Activated gamma-delta T cell treated with anti-CD3 and anti-CD28 coated beads, Interleukin-2, amount 50 U/mL, for 16 hours (primary cell): ENCODE measurements at places on chromosomes 3 and 15.

DNA sequence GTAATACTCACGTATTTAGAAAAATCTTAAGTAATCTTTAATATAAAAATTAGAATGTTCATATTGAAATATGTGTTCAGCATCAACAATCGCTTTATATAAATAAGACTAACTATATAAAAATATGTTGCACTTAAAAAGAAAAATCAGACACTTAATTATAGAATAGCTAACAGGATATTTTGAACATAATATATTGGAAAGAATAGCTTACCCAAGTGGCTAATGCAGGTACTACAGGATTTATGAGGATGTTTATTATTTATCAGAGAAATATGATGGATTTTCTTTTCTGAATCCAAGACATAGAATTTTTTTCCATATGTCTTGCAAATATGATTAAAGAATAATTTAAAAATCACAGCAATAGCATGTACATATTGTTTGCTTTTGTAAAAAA is 567.9 kb upstream of the GBE1 start:
- no peak for DNase-seq

DNA sequence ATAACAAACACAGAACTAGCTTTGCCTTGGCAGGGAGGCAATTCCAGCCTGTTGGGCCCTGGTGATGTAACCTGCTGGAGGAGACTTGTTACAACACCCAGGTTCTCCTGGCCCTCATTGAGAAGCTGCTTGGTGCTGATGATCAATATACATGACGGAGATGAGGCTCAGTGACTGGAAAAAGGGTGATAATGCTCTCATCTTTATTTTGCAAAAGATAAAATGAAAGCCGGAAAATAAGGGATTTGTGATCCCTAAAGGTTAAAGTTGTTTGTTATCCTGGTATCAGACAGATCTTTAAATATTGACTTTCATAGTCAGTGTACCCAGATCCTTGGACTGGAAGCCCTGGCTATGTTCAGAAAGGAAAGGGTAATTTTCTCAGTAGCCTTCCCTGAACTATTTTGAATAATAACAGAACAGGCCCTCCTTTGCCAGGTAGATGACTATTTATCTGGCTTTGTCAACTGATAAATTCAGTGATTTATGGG is 118.9 kb upstream of the MEIS2 start:
- DNase-seq: no peak

GRCh38 chr3:135018149-135018923 is 223.3 kb downstream of the EPHB1 start:
- no peak for DNase-seq

DNA sequence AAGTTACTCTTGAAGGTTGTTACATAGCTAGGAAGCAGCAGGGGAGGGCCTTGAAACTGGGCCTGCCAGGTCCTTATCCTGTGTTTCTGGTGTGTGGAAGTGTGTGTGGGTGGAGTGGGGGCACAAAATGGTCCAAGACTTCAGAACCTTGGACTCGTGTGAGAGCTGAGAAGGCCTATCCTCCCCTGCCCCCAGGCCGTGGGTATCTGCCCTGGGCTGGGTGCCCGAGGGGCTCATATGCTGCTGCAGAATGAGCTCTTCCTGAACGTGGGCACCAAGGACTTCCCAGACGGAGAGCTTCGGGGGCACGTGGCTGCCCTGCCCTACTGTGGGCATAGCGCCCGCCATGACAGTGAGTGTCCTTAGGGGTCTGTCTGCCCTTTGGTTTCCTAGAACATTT is 4.5 kb downstream of the CHRD start:
- no peak for DNase-seq

DNA sequence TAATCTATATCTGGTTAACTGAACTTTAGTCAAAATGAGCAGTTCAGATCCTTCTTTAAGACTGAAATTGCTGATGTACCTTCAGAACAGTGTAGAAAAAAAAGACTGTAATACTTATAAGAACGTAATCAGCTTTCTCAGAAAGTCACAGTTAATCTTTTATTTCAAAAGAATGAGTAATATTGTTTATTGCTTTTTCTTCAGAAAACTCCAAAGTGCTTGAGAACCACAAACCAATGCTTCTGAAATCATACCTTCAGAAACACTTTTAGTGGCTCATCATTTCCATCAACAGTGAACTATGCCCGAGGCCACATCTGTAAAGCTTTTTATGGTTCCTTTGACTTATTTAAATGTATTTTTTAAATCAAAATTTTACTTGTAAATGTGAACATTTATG is 33.3 kb upstream of the CLASP2 start:
- DNase-seq: no peak

GRCh38 chr3:194256040-194256945 is 94.8 kb downstream of the CPN2 start:
- no peak for DNase-seq

- no peak for DNase-seq
Observed at GRCh38 chr3:13287833-13288232, 132.3 kb downstream of the NUP210 start.

- DNase-seq: no peak
Observed at GRCh38 chr15:96349857-96350720, 19.6 kb downstream of the NR2F2 start.

GRCh38 chr15:54687628-54688027 is 509.1 kb downstream of the RSL24D1 start:
- DNase-seq: no peak

- no peak for DNase-seq
Observed at GRCh38 chr15:75069301-75069925, 46.0 kb downstream of the PPCDC start.

DNA sequence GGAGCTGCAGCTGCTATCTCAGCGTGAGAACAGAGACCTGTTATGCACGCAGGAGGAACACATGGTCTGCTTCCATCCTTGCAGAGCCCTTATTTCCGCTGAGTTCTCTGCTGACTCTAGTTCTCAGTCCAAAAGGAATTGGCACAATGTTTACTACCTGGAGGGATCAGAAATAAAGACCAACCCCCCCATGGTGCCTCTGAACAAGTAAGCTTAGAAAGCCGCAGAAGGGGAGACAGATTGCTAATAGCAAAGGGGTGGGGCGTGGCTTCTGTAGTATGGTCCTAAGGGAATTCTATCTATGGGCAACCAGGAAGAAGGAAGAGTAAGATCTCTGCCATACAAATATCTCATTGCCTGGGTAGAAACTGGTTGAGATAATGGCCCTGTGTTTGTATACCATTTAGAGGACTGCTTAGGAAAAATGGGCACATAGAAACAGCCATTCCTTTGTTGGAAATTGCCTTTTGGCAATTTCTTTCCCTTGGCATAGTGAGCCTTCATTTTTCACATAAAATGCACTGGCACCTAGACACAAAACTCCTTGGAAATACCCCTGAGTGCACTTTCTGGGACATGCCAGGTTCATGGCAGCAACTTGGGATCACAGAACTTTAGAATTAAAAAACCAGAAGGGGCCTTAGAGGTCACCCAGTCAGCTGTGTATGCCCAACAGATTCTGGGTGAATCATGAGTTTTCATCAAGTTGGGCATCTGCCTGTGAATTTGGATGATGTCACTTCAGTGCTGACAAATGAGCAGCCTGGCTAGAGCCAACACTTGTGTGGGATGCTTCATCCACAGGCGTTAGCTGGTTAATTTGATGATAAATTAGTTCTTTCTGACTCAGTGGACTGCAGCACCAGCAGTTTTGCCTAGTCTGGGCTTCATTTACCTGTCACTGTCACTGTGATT is 57.4 kb upstream of the STXBP5L start:
- DNase-seq: no peak

- no peak for DNase-seq
Observed at GRCh38 chr3:158220575-158220974, 110.7 kb downstream of the RSRC1 start.

DNA sequence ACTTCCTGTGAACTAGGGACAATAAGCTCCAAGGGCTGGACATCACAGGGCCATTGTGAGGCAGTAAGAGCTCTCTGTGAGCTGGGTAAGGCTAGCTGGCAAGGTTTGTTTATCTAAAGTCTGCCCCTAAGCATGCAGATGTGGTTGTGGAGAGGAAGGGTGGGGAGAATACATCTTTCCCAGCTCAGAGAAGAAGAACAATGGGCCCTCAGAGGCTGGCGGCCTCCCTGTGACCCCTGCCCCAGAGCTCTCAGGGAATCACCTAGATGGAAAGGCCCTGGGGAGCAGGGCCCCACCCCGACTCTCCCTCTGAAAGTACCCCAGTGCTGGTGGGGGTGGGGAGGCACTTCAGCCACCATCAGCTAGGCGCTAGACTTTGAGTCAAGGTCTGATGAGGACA is 4.3 kb upstream of the AP3B2 start:
- no peak for DNase-seq

DNA sequence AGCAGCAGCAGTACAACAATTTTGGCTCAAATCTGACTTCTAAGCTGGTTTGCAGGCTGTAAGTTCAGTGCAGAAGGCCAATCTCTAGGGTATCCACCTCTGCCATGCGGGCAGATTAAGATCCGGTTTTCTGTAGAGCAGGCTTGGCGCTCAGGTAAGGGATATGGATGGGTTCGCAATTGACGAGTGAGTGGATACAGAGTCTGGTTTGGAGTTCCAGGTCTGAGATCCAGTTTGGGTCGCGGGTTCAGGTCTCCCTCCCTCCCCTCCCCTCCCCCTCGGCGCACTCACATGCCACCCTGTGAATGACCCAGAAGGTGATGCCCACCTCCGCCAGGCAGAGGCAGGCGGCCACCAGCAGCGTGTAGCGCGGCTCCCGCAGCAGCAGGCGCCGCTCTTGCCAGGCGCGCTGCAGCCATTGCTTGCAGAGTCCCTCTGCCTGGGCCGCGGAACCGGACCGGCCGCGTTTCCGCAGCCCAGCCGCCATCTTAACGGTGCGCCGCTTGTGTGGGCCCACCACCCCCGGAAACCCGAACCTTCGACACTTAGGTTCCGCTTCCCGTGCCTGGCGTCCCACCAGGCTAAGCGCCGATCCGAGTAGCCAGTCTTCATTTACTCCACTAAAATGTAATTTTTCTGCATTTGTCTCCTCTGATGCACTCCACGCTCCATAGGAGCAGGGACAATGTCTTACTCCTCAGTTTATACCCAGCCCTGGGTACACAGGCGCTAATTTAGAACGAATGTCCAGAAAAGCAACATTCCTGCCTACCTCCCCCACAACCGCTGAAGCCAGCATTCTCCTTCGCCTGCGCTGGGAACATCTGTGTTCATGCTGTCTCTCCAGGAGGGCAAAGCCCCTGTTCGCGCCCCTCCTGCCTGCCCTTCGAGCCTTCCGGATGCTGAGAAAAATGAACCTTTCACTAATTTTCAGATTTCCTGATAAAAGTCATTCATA is at the start of gene ALG3:
Gene ALG3 (minus strand): TSS at position 509 of the 958 bp plus-strand sequence. CDS start 22 bp downstream, at position 487.
- peak; percentile 84 for DNase-seq

- DNase-seq: peak; percentile 77
Observed at GRCh38 chr15:84588053-84588874, 12.5 kb upstream of the ZSCAN2 start.

GRCh38 chr15:33810073-33810595 is 158.2 kb upstream of the CHRM5 start:
- DNase-seq: no peak

DNA sequence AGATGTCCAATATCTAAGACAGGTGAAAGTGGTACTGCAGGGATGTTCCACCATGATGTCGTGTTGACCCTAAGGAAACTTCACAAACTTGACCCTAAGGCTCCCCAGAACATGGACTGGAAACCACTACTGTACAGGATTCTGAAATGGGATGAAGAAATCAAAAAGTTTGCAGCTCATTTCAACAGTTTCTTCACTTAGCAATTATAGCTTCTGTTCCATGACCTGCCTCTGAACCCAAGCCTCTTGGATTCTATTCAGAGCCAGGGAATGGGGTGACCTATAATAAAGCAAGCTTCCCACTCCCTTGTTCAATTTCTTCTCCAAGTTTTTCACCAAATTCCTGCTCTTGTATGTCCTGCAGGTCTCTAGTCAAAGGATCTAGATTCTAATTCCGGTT is 40.7 kb downstream of the DUT start:
- no peak for DNase-seq

- no peak for DNase-seq
Observed at GRCh38 chr3:196886144-196886543, 18.4 kb downstream of the SENP5 start.

GRCh38 chr3:184372296-184372821 is 5.6 kb downstream of the THPO start:
- no peak for DNase-seq

- no peak for DNase-seq
Observed at GRCh38 chr3:32596282-32596908, 25.7 kb upstream of the DYNC1LI1 start.

- no peak for DNase-seq
Observed at GRCh38 chr3:44918581-44918980, 44.2 kb downstream of the TGM4 start.

DNA sequence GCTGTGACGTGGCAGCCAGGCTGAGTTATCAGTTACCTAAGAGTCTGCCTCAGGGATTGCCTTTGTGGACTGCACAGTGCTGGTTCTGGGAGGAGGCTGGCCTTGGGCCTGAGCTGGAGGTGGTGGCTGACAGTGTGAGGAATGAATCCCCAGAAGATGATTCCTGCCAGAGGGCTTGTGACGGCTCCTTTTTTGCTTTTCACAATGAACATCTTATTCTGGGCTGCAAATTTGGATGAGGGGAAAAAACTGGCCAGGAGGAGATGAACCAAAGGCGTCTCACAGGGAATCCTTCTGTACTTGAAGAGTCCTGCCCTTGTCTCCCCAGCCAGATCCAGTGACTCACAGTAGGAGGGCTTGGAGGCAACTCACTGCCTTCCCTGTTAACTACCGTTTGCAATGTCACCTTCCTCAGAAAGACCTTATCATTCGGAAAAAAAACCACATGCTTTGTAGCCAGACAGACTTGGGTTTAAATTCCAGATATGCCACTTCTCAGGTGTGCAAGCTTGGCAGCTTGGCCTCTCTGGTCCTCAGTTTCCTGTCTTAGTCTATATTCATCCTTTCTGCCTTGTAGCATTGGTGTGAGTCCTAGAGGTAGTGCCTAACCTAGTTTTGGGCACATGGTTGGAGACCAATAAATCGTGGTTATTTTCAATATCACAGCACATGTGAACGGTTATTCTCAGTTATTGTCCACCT is 19.1 kb downstream of the ST6GAL1 start:
- DNase-seq: no peak

- no peak for DNase-seq
Observed at GRCh38 chr3:182886497-182886896, 93.2 kb downstream of the ATP11B start.

GRCh38 chr3:48748754-48749153 is 31.7 kb upstream of the IP6K2 start:
- no peak for DNase-seq

DNA sequence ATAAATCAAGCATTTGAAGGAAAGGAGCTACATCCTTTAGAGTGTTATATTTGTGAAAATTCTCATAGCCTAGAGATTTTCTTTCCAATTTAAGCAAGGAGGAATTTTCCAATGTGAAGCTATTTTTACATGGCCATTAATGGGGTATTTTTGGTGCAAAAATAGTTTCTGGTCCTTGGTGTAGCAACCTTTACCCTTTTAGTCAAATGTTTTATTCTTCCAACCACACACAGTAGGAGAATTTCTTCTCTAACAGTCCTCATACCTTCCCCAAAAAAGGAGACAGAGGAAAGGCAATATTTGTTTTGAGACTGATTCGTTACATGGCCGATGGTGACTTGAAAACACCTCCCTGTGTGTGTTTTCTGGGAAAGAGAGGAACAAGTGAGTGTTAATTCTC is 261.2 kb downstream of the PTPRG start:
- no peak for DNase-seq
